ENCODE measurements at places on chromosomes 1 and 21.

GRCh38 chr1:44792736-44793502, 4.9 kb upstream of the BEST4 start:
- DNase-seq, result no peak

DNA sequence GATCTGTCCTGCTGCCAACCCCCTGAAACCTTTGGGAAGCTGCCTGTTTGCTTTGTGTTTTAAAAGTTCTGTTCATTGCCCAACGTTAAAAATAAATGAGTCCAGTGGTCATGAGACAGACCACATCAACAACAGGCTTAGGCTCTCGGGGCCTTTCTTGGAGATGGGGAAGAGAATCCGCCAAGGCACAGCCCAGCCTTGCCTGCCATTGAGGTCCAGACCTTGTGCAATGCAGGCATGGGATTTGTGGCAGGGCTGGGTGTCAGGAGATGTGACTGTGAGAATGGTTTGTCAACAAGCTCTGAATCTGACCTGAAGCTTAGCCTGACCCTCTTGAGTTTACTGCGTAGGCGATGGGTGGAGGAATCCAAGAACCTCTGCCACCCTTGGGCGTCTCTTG, 4.2 kb downstream of the SPSB1 start:
- no peak for DNase-seq

DNA sequence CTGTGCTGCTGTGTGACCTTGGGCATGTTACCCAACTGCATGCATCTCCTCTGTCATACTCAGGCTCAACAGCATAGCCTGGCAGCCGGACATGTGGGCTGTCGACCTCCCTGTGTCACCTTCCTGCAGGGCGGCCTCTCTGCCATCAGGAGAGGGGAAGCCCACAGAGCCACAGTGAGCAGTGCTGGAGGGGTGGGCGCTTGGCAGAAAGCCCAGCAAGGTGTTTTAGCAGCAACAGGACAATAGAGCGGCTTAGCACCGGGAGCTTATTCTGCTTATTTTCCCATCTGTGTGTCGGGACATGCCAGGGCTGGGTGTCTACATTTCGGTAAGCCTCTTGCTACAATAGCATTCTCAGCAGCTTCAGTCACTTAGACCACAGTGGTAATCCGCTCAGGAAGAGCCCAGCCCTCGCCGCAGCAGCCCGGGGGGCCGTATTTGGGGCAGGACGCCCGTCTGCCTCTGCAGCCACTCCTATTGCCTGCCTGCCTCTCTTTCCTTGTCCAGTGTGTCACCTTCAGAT, 22.8 kb upstream of the CDK18 start:
- DNase-seq, result no peak

- DNase-seq, result no peak
These were observed 299.1 kb upstream of the DEPDC1 start for GRCh38 chr1:68795956-68796355.

GRCh38 chr1:67564193-67564592, 120.8 kb upstream of the GADD45A start:
- no peak for DNase-seq

- no peak for DNase-seq
These were observed 29.3 kb downstream of the BATF3 start for GRCh38 chr1:212670301-212670700.

DNA sequence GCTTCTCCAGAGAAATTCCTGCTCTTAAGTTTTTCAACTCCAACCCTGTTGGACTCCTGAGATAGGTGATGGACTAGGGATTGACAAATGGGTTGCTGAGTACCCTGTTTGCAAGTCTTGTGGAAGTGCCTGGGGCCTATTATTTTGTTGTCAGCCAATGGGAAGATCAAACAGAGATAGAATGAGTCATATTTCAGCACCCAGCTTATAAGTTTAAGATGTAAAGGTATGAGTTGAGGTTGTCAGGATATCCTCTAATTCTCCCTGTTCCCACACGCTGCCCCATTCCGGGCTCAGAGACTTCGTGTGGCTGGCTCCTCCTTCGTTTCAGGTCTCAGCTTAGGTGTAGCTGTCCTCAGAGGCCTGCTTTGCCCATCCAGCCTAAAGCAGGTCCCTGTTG, 91.8 kb downstream of the CENPF start:
- no peak for DNase-seq

DNA sequence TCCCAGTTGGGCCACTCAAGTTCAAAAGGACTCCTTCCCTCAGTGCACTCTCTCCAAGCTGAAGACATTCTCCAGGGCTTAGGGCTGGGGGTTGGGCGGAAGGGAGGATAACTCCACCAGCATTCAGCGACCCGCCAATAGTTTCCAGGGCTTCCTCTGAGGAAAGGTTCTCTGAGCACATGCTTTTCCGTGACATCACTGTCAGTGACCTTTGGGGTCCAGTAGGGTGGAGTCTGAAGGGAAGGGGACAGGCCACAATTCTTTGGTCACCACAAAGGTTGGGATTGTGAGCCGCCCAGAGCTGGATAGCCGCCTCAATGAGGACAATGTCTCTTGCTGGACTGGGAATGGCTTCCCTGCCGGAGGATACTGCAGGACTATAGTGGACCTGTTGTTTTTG, 22.8 kb upstream of the RXRG start:
- DNase-seq, result no peak

GRCh38 chr1:34520111-34520510, 234.7 kb upstream of the GJB5 start:
- DNase-seq, result no peak

DNA sequence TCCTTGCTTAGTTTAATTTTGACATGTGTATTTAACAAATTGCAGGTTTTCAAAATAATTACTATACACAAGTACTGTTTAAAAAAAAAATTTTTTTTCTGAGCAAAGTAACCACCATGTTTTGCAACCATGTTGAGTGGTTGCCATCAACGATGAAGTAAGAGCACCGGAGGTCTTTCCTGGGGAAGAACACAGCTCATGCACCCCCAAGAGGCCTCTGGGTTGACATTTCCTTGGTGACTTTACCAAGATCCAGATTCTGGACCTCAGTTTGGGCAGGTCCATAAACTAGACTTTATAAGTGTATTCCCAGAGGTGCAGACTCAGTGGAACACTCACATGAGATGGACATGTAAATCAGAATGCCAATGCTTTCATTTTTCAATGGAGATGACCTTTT, 36.8 kb upstream of the RALGPS2 start:
- DNase-seq, result no peak

DNA sequence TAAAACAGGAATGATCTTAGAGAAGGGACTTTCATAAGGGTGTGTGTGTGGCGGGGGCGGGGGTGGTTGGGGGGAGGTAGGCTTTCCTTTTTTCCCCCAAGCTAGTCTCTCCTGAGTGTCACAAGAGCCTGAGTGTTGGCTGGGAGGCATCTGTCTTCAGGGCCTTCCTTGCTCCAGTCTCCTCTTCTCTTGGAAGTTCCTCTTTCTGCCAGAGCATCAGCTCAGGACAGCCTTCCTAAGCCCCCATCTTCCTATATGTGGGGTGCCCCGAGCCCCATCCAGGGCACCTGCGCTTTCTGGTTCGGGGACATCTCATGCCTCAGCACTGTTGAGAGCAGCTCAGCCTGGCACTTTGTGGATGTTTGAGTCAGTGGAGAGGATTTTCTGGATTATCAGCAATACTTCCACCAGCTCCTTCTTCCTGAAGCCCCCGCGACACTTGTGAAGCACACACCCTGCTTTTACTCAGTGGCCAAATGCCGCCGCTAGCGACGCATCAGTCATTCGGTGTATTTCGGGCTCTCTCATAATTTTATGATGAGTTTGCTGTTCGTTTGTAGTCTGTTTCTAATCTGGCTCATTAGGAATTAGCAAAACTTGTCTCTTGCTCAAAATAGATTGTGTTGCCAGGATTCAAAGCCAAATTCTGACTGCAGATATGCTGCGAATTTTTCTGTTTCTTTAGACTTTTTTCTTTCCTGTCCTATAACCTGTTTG, 61.7 kb downstream of the GALNT2 start:
- no peak for DNase-seq

DNA sequence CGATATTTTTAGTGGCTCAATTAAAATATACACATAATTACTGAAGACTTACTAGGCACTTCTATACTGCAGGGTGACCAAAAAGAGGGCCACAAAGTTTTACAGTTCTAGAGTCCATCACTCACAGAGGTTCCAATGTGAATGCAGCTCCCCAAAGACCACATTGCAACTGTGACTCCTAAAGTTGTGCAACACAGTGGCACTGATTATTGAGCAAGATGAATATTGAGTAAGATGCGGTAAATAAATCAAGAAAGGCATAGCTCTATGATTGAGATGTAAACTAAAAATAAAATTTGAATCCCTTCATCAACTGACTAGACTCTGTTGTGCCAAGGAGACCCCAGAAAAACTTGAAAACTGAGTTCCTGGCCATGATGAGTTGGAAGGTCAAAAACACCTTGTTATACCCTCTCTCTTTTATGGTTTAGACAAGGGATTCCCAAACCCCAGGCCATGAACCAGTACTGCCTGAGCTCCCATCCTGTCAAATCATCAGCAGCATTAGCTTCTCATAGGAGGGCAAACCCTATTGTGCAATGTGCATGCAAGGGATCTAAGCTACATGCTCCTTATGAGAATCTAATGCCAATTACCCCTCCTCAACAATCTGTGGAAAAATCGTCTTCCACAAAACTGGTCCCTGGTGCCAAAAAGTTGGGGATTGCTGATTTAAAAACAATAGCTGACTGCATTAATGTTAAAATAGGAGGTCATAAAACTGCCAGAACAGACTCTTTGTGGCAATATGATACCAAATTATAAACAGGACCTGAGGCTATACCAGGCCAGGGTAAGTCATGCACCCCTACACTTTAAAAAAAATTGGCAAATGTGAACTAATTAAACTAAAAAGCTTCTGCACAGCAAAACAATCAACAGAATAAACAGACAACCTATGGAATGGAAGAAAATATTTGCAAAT, 94.3 kb downstream of the ADGRL4 start:
- no peak for DNase-seq

- DNase-seq, result no peak
These were observed 49.6 kb downstream of the CD58 start for GRCh38 chr1:116521186-116521585.

GRCh38 chr1:37483785-37484184, 9.4 kb downstream of the ZC3H12A start:
- no peak for DNase-seq

GRCh38 chr1:206776229-206776628, 3.9 kb upstream of the IL10 start:
- DNase-seq, result no peak

DNA sequence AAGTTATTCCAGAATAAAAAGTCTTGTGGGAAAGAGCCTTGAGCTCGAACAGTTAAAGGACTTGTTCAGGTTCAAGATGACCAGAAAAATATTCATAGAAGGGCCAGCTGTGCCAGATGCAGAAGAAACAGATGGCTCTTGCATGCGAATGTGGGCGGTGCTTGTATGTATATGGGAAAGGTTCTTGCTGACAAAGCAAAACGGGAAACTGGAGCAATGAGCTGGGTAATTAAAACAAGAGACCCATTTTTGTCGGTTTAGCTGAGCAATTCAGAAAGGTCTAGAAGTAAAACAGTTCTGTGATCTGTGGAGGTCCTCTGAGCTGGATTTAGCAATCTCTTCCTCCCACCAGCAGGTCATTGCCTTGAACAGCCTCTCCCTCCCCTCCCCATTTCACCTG, 107.2 kb upstream of the MARK1 start:
- no peak for DNase-seq

DNA sequence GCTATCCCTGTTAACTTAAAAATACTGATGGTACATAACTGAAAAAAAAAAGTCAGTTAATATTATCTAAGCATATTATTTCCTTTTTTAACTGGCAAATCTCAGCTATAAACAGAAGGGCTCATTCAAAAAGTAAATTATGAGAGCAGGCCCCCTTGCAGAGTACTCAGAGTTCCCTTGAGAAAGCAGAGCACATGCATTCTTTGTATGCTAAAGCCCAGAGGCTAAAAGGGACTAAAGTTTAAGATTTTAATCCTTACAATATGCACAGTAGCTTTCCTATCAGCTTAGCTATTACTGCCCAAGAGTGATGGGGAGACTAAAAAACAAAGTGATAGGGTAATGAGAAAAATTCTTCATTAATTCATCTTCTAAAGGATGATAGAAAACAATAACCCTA, 18.5 kb downstream of the SLC16A1 start:
- no peak for DNase-seq

DNA sequence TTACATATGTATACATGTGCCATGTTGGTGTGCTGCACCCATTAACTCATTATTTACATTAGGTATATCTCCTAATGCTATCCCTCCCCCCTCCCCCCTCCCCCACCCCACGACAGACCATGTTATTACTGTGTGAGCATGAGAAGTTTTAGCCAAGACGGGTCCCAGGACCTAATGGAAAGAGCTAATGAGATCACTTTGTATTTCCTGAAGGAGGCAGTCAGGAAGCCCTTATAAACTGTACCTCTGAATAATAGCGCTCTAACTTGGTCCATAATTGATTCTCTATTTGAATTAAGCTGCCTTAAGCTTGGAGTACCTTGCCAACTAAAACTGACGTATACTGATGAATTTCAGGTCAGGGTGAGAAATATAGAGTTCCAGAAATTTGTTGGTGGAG, 4.1 kb upstream of the NEGR1 start:
- DNase-seq, result no peak

- no peak for DNase-seq
These were observed 95.9 kb upstream of the SGIP1 start for GRCh38 chr1:66438062-66438461.

- DNase-seq, result no peak
These were observed 3.6 kb downstream of the SCNN1D start for GRCh38 chr1:1283821-1284220.

DNA sequence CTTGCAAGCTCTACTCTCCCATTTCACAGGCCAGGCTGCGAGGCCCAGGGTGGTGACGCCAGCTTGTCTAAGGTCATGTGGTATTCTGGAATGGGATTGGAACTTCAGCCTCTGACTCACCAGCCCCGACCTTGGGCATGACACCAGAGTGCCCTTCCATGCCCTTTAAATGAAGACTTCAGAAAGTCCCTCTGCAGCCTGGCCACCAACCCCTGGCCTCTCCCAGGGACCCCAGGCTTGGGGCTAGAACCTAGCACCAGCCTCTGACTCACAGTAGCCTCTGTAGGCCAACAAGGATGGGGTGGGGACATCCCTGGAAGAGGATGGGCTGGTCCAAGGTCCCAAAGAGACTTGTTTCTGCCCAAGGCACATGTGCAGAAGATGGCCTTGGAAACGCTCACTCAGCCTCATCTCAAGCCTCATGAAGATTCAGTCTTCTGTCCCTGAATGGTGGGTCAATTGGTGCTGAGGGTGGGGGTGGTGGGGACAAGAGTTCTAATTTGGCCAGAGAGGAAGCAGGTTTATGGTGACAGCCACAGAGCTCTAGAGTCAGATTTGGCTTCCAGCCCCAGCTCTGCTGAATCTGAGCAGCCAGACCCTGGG, 36.1 kb upstream of the RUNX3 start:
- DNase-seq, result no peak

- DNase-seq, result no peak
These were observed 8.4 kb downstream of the C1orf87 start for GRCh38 chr1:60065199-60065598.

GRCh38 chr21:31897311-31897710, 24.5 kb downstream of the HUNK start:
- no peak for DNase-seq

GRCh38 chr1:66492424-66492823, 41.5 kb upstream of the SGIP1 start:
- DNase-seq, result no peak
